MM.1S (cell line): ENCODE measurements at places on chromosomes 6 and 20.

DNA sequence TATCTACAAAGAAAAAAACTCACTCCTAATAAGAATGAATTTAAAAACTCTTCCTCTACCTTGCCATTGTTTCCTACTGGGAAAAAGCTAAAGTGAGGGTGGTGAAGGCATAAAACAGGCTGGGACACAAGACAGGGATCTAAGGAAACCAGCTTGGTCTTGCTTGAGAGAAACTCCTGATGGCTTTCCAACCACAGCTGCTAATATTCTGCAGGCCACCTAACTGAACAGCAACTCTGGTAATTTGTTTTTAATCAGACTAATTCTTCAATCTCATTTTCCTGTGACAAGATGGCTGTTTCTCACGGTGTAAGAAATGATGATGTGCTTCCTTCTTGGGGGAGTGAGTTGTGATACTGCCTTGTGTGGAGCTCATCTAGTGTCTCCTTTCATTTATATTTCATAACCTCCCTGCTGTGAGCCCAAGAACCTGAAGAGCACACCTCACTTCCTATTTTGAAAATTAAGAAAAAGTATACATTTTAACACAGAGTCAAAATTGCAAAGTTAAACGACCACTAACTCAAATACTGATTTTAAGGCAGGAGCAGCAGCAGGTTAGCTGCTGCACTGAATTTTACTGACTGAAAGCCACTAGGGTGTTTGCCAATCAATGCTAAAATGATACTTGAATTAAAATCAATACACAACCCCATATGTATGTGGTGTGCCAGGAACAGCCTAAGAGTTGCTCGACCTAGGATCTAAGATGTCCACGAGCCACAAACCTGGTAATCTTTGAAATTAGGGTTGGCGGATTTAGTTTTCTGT is 58.0 kb downstream of the BACH2 start:
- DNase-seq: no peak

GRCh38 chr6:54427396-54427937 is 119.2 kb downstream of the TINAG start:
- no peak for DNase-seq

- DNase-seq: peak; percentile 81
Measured at GRCh38 chr20:11890331-11891076, 27.2 kb upstream of the BTBD3 start.

DNA sequence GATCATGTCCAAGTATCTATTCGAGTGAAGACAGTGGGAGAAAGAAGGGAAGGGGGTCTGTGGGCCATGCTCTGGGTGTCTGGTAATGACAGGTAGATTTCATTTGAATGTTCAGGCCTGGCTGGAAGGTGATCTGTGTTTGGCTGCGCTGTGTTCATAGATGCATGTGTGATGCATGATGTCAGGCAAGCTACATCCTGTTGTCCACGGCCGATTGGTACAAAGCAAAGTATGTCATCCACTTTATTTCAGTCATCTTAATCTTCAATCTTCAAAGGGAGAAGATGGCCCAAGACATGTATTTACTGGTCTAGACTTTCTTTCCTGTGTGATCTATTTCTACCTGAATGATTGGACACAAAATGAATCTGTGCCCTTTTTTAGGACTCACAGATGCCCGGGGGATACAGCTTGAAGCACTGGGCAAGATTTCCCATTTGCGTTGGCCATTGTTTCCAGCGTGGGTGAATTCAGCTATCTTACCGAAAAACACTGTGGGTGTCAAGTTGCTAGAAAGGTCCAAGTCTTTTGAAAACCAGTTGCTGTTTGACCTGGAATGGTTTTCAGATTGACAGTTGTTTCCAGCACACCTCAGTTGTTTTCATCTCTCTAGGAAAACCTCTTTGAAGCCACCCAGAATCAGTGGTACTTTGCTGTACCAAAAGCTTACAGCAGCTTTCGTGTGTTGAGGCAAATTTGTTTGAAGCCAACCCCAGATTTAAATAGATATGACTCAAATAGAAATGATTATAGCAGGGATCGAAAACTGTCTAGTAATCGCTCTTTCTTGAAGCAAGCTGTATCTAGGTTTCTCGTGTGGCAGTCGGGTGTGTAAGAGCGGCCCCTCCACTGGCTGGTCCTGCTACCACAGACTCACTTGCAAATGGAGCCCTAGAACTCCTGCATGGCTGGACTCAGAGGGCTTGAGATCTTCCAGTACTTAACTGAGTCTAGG is 27.2 kb downstream of the DUSP22 start:
- peak; percentile 97 for DNase-seq

DNA sequence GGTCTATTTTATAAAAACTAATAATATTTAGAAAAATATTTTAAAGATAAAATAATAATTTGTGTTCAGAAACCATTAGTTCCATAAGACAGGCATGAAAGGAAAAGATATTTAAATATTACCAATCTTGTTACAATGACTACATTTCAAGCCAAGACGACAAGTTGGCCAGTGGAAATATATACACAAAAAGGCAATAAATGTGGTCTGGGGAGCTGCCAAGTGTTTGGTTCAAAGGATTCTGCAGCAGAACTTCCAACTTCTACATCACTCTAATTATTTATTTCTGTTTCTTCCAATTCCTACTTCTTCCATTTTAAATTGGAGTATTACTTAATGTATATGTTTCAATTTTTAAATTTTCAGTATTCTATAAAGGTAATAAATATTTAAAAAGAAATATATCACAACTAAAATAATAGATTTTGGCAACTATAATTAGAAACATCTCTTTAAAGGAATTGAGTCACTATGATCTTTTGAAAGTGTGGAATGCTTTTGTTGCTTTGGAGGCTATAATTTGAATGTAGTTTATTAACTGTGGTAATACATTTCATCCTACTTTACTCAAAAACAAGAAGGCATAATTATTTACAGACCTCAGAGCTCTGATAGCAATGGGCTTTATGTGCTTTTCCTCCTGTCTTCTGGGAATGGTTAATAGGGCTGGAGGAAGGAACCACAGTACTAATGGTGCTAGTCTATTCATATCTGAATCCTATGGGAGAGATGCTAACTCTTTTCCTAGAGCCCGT is 129.7 kb upstream of the FAM184A start:
- DNase-seq: no peak

GRCh38 chr6:117078624-117079023 is 186.7 kb upstream of the VGLL2 start:
- DNase-seq: no peak

GRCh38 chr20:51750037-51750769 is 18.0 kb downstream of the ATP9A start:
- DNase-seq: no peak

DNA sequence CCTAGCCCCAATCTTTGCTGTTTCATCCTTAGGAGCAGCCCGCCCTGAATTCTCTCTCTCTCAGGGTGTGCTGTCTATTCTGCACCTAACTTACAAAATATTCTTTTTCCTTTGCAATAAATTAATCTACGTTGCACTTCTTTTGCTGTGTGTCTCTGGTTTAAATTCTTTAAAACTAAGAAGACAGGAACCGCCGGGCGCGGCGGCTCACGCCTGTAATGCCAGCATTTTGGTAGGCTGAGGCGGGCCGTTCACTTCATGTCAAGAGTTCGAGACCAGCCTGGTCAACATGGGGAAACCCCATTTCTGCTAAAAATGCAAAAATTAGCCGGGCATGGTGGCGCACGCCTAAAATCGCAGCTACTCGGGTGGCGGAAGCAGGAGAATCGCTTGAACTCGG is 148.5 kb upstream of the PRSS16 start:
- DNase-seq: no peak

GRCh38 chr6:43669922-43670622 is 17.5 kb downstream of the MRPS18A start:
- peak; percentile 91 for DNase-seq

GRCh38 chr6:110567957-110568696 is 91.7 kb upstream of the SLC22A16 start:
- DNase-seq: no peak

DNA sequence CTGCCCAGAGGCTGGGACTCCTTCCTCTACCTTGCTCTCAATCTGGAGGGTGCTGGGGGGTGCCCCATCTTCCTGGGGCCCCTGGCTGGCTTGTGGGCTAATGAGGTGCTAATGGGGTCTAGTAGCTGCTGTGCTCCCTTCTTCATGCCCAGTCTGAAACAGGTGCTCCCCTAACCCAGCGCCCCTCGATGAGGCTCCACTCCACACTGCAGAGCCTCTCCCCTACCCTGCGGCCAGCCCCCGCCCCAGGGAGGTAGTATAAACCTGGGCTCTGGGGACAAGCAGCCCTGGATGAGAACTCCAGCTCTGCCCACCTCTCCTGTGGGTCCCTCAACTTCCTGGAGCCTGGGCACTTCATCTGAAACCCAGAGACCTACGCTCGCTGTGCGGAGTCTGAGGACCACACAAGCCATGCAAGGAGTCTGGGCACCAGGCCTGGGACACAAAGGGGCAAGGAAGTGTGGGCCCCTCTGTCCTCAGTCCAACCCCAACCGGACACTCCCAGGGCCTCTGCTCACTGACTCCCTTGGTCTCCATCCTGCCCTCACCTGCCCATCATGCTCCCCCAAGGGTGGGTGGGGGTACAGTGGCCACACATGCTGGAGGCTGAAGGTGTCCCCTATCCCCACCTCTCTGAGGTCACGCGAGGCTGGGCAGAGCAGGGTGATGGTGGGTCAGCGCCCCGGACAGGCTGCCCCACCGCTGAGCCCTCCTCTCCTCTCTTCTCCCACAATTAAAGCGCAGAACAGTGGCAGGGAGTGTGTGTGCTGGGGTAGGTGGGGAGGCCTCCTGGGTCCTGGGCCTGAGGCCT is 6.1 kb downstream of the RPL10A start:
- no peak for DNase-seq
